ENCODE measurements at places on chromosomes 1 and 21. TPM values are rescaled to one million over a fixed set of nuclear protein-coding genes. Genes with fewer than 3 reads are reported as not detected.

The PLA2G5 gene
- 4.9 TPM for total RNA-seq

The SLAMF1 gene
- total RNA-seq: 1.6 TPM

The NUAK2 gene
- 8.8 TPM for total RNA-seq

The YARS1 gene
- 111 TPM for total RNA-seq

DNA sequence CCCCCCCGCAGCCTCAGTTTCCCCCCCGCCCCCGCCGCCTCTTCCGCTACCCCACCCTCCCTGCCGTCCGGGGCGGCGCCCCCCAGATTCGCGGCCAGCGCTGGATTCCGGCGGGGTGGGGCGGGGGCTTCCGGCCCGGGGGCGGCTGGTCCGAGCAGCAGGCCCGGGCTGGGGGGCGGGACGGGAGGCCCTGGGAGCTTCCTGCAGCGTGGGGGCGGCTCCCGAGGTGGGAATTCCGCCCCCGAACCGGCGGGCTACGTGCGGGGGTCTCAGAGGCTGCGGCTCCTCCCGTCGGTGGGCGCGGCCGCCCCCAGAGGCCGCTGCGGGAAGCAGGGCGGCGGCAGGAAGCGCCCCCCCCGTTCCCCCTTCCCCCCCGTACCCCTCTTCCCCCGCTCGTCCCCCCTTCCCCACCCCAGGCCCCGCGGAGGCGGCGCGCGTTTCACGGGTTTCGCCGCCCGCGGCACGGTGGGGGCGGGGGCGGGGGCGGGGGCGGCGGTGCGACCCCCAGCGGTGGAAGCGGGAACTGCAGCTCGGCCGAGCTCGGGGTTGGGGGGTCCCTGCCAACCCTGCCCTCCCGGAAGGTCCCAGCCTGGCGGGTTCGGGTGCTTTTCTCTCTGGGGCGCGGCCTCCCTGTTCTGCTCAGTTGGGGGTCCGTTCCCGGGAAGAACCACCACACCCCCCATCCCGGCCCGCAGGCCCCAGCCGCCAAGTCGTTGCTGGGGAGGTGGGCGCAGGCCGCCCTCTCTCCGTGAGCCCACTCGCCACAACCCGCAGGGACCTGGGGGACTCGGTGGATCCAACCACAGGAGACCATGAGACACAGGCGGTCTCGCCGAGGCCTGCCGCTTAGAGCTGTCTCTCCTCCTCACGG, 76.3 kb downstream of the MORN1 start:
- DNase-seq: peak; percentile 83

- DNase-seq: no peak
Observed at GRCh38 chr1:3151456-3151855, 82.5 kb downstream of the PRDM16 start.

DNA sequence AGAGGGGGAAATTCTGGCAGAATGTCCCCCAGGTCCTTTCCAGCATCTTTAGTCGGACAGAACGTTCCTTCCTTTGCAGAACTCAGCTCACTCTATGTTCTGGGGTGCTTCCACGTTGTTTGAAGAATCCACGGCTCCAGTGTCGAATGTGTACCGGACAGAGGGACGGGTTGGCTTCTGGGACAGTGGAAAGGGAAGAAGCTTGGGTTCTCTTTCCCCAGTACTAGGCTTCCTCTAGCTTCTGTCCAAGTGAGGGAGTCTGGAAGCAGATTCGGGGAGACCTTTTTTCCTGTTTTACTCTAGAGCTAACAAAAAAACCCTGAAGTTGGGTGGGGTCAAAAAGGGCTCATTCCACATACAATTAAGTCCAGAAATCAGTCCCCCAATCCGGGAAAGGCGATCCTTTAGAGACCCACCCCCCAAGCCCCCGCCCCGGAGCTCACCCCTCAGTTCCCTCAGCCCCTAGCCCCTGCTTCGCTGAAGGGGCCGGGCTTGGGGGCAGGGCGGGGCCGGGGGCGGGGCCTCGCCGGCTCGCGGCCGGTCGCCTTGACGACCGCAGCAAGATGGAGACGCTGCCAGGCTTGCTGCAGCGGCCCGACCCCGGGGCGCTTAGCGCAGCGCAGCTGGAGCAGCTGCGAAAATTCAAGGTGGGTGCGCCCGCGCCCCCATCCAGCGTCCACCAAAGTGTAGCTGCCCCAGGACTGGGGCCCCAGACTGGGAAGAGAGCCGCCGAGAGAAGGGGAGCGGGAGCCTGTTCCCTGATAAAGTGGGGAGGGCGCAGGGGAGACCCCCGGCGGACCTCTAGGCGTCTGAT, at the start of gene RIIAD1:
Gene RIIAD1, plus strand, starts transcription at position 549 of the 814 bp plus-strand sequence. Its CDS starts 15 bp downstream, at position 564.
- no peak for DNase-seq

DNA sequence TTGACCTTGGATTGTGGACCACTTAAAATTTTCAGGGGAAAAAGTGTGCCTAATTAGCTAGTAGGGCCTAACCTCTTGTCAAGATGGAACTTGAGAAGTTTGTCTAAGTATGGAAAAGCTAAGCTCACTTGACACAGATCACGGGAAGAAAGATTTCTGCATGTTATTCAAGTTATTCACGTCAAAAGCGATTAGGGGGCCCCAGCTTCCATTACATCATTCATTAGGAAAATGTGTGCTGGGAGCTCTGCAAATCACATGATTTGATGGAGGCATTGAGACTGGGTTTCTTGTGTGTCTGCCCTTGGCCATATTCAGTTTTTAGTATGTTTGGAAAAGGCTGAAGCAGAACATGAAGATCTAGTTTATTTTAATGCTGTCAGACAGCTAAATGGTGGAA, 15.5 kb upstream of the POGZ start:
- no peak for DNase-seq

DNA sequence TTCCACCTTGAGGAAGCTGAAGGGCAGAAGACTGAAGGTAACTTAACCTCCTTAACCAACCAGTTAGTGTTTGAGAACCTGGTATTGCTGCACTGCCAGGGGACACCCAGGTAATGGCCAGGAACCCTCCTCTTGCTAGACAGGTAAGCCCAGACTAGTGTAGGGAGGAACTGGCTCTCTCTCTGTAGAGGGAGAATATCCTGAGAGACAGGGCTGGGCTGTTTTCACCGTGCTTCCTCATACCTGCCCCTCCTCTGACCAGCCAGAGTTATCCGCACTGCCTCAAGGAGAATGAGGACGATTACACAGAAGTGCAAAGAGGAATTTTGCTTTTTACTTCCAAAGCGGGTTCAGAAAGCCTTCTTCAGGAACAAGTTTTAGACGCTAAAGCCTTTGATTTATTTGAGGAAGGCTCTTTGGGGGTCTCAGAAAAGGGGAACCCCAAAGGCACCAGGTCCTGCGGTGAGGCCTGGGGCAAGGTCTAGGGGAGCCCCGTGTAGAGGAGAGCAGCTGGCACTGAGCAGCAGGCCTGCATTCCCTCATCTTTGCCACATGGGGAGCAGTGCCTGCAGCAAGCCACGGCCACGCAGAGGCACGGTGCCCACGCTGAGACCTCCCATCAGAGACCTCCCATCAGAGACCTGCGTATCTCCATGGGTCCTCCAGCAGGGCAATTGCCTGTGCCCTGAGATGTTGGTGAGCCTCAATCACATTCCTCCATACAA, 13.5 kb downstream of the GNG4 start:
- no peak for DNase-seq
